Epithelial cell of alveolus of lung (primary cell): ENCODE measurements at places on chromosomes 6 and 20. TPM values are rescaled to one million over a fixed set of nuclear protein-coding genes. Genes with fewer than 3 reads are reported as not detected.

TAF8 gene
- total RNA-seq, result 18.2 and 23.3 TPM in 2 replicates

GRM4 gene
- total RNA-seq, result not detected in 2 replicates

AIF1 gene
- total RNA-seq, result not detected in 2 replicates

BMP2 gene
- 11.2 and 22.0 TPM in 2 replicates for total RNA-seq

NKAPL gene
- total RNA-seq, result 2.3 and 2.5 TPM in 2 replicates

TJAP1 gene
- total RNA-seq, result 16.0 and 23.8 TPM in 2 replicates

MUC22 gene
- total RNA-seq, result not detected in 2 replicates

HLA-G gene
- 0.91 TPM in 1 of 2 replicates, not detected in the other for total RNA-seq

RIPOR3 gene
- total RNA-seq, result 2.3 and 13.7 TPM in 2 replicates
